Osteocyte (in vitro differentiated cells): ENCODE measurements at places on chromosomes 11 and 22. TPM values are rescaled to one million over a fixed set of nuclear protein-coding genes. Genes with fewer than 3 reads are reported as not detected.

DNA sequence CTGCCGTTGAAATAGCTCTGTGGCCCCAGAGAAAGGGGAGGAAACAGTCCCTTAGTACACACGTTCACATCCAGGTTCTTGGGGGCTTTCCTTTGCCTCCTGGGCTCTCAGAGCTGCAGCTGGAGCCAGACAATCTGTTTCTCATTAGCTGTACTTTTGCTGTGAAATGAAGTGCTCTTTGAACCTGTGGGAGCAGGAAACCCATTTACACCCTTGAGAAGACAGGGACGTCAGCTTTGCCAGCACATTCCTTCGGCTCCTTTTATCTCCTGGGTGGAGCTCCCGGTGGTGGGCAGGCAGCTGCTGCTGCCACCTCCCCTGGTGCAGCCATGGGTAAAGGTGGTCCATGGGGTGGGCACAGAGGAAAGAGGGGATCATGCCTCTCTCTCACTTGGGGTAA, 80.6 kb upstream of the TIMP3 start:
- no peak for DNase-seq

POU2AF2 gene
- not detected in 2 replicates for total RNA-seq

- DNase-seq: no peak
Measured at GRCh38 chr11:22193348-22194051, 615 bp downstream of the ANO5 start.

DNA sequence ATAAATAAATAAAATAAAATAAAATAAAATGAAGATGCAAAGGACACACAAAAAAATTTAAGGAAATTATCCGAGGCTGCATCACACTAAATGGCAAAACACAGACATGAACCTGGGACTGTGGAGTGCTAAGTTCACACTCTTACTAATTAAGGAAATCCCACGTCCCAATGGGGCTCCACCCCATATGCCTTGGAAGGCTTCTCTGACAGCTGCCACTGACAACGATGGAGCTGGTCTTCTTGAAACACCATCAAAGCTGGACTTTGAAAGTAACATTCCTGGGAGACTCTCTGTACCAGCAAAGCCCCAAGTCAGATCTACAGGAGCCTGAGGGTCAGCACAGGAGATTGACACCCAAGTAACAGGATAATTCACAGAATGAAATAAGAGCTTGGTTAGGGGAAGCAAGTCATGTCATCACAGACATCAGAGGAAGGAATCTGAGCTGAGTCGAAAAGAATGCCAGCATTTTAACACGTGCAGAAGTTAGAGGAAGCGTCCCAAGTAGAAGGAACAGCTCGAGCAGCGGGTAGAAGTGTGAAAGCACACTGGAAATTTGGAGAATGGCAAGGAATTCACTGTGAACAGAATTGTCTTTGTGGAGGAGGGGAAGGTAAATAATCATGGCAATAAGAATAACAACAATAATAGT, 13.8 kb downstream of the TPST2 start:
- no peak for DNase-seq

ANKRD42 gene
- 8.8 and 9.8 TPM in 2 replicates for total RNA-seq

ARSA gene
- 43.5 and 44.0 TPM in 2 replicates for total RNA-seq

MB gene
- total RNA-seq: not detected in 2 replicates

DNA sequence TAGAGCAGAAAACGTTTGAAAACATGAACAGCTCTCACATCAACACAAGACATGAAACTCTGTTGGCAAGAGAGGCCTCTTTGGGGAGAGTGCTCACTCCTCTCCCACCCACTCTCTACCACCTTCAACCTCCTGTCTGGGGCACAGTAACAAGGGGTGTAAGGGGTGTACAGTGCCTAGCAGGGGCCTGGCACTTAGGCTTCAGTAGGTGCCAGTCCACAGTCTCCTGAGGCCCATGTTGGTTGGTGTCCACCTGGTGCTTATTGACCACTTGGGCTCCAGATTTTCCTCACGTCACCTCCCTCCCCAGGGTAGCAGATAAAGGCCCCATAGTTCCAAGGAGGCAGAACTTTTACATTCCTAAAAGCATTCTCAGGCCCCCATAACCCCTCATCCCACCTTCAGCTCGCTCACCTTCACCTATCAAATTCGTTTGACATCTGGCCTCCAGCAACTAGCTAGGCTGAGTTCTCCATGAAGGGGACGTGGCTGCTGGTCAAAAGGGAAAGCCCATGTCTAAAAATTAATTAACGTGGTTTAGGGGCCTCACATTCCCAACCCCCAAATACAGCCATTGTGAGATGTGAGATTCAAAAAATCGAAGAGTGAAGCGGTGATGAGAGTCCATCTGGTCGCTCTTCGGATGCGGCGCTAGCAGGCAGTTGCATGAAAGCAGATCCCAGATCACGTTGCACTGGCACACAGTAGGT, 712 bp upstream of the MED15 start:
- no peak for DNase-seq

GRCh38 chr11:92324890-92325289, 100.3 kb downstream of the FAT3 start:
- DNase-seq: no peak
